ENCODE measurements at places on chromosomes 4 and X. TPM values are rescaled to one million over a fixed set of nuclear protein-coding genes. Genes with fewer than 3 reads are reported as not detected.

GRCh38 chr4:11073621-11074051 lies 355.1 kb downstream of the HS3ST1 start:
- DNase-seq = no peak
- no peak overlapping the region for H3K27ac ChIP-seq
- no peaks in the 10 kb centered on the region for H3K4me1 ChIP-seq
- H3K27me3 ChIP-seq = no peaks in the 10 kb centered on the region

OTC gene
- not detected for total RNA-seq

- H3K27ac ChIP-seq = no peak overlapping the region
- no peaks in the 10 kb centered on the region for H3K27me3 ChIP-seq
- peaks cover 17% of the 10 kb centered on the region for H3K4me1 ChIP-seq
- no peak overlapping the region for H3K4me3 ChIP-seq
- H3K36me3 ChIP-seq = no peaks in the 10 kb centered on the region
Observed at GRCh38 chr4:38822748-38823303, 18.2 kb upstream of the TLR1 start.

HTR2C gene
- total RNA-seq = not detected

GRCh38 chrX:103539695-103540094 lies 20.4 kb upstream of the RAB40A start:
- H3K27me3 ChIP-seq = no peaks in the 10 kb centered on the region
- H3K4me3 ChIP-seq = no peak overlapping the region
- H3K27ac ChIP-seq = no peak overlapping the region
- DNase-seq = no peak
- no peaks in the 10 kb centered on the region for H3K4me1 ChIP-seq

DNA sequence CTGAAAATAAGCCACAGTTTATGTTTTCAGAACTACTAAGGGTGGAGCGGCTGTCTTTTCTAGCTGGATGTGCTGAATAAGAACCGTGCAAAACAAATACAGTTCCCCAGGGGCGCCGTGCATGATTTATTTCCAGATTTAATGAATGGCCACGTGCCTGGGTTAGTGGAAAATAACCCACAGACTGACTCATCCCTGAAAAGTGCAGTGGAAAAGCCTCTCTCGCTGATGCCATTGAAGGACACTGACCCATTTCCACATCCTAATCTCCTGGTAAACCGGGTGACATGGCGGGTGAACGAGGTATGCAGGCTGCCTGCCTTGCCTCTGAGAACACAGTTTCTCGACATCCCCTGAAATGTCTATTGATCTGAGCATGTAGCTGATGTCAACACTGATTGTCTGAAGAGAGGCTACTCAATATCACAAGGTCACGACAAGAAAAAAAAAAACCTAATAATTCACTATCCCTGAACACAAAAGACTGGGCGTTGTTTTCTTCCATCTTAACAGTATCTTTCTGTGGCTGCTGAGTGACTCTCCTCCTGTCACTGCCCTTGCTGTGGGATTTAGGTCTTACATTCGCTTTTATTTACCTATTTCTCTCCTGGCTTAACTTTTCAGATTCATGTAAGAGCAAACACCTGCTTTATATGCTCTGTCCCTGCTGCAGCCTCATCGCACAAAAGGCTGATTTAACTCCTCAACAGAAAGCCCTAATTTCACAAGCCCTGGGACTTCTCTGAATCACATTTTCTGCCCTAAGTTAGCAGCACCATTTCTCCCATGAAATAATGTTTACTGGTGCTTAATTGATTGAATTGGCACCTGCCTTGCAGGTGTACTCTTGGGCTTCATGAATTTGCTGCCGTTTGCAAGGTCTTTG lies 76.9 kb upstream of the SCOC start:
- no peaks in the 10 kb centered on the region for H3K4me1 ChIP-seq
- H3K27ac ChIP-seq = no peak overlapping the region
- DNase-seq = no peak

GRCh38 chr4:16351161-16351560 lies 124.9 kb upstream of the TAPT1 start:
- H3K27me3 ChIP-seq = no peaks in the 10 kb centered on the region
- H3K27ac ChIP-seq = no peak overlapping the region
- DNase-seq = no peak
- no peaks in the 10 kb centered on the region for H3K4me1 ChIP-seq
- H3K4me3 ChIP-seq = no peak overlapping the region
- no peaks in the 10 kb centered on the region for H3K36me3 ChIP-seq

DNA sequence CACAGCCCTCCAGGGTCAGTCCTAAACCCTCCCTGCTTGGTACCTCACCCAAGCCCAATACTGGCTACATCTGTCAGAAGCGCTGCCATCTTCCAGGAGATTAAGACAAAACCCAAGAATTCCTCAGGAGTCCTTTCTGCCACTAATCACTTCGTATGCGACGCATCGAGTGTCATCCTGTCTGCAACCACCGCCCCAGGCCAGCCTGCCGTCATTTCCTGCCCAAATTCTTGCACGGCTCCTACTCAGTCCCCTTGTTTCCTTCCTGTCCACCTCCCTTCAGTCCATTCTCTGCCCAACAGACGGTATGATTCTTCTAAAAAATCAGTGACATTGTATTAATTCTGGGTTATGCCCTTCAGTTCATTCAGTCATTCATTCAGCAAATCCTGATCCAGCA lies 113.6 kb downstream of the NFKB1 start:
- no peak overlapping the region for H3K4me3 ChIP-seq
- DNase-seq = peak; percentile 39
- peak overlapping the region; percentile 85 for H3K27ac ChIP-seq
- H3K27me3 ChIP-seq = no peaks in the 10 kb centered on the region

GRCh38 chrX:29090811-29091210 lies 503.6 kb downstream of the IL1RAPL1 start:
- H3K27me3 ChIP-seq = no peaks in the 10 kb centered on the region
- no peak for DNase-seq
- no peaks in the 10 kb centered on the region for H3K36me3 ChIP-seq
- H3K4me1 ChIP-seq = no peaks in the 10 kb centered on the region
- no peak overlapping the region for H3K4me3 ChIP-seq
- no peak overlapping the region for H3K27ac ChIP-seq

GRCh38 chrX:136710325-136710951 lies 62.5 kb downstream of the CD40LG start:
- peaks cover 49% of the 10 kb centered on the region for H3K4me1 ChIP-seq
- peak overlapping the region; percentile 56 for H3K27ac ChIP-seq
- DNase-seq = peak; percentile 36
- H3K27me3 ChIP-seq = no peaks in the 10 kb centered on the region
- peaks cover 21% of the 10 kb centered on the region for H3K36me3 ChIP-seq

STEEP1 gene
- total RNA-seq = 22.9 TPM

DNA sequence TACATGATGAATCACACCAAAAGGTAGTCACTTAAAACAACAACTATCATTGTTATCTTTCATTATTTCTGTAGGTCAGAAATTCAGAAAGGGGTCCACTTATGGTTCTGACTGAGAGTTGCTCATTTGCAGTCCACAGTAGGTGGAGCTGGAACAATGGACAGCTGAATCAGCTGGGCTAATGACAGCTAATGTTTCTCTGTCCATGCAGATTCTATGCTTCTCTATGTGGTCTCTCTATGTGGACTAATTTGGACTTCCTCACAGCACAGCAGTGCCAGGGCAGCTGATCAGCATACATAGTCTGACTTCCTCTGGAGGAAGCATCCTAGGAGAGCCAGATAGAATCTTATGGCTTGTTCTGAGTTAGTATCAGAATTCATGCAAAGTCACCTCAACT lies 131.7 kb upstream of the INTU start:
- no peak for DNase-seq
- H3K4me3 ChIP-seq = no peak overlapping the region
- no peaks in the 10 kb centered on the region for H3K36me3 ChIP-seq
- H3K27me3 ChIP-seq = no peaks in the 10 kb centered on the region

GJB1 gene
- not detected for total RNA-seq

- DNase-seq = no peak
- no peaks in the 10 kb centered on the region for H3K36me3 ChIP-seq
- H3K4me1 ChIP-seq = no peaks in the 10 kb centered on the region
- no peak overlapping the region for H3K4me3 ChIP-seq
- no peak overlapping the region for H3K27ac ChIP-seq
- no peaks in the 10 kb centered on the region for H3K27me3 ChIP-seq
Observed at GRCh38 chr4:1375761-1376322, 28.8 kb downstream of the UVSSA start.

Measured in CD4-positive, alpha-beta memory T cell (primary cell).